ENCODE measurements at places on chromosomes 2 and 18.

GRCh38 chr2:145416640-145417039 lies 896.7 kb upstream of the ZEB2 start:
- peaks cover 46% of the 10 kb centered on the region for H3K27me3 ChIP-seq
- no peak overlapping the region for H3K27ac ChIP-seq
- no peak for DNase-seq

GRCh38 chr2:199739413-199740110 lies 111.4 kb downstream of the FTCDNL1 start:
- no peak overlapping the region for H3K4me3 ChIP-seq
- no peaks in the 10 kb centered on the region for H3K36me3 ChIP-seq
- H3K4me1 ChIP-seq: peaks cover 4% of the 10 kb centered on the region
- no peak overlapping the region for H3K27ac ChIP-seq
- peak; percentile 86 for DNase-seq

- no peak overlapping the region for H3K4me3 ChIP-seq
- no peaks in the 10 kb centered on the region for H3K27me3 ChIP-seq
- H3K4me1 ChIP-seq: no peaks in the 10 kb centered on the region
- H3K36me3 ChIP-seq: no peaks in the 10 kb centered on the region
Observed at GRCh38 chr2:19238440-19239060, 119.9 kb downstream of the OSR1 start.

GRCh38 chr18:46338766-46339165 lies 234.6 kb downstream of the HAUS1 start:
- peaks cover 53% of the 10 kb centered on the region for H3K4me1 ChIP-seq
- peak overlapping the region; percentile 15 for H3K27ac ChIP-seq
- peaks cover 40% of the 10 kb centered on the region for H3K27me3 ChIP-seq
- peaks cover 2% of the 10 kb centered on the region for H3K36me3 ChIP-seq
- H3K4me3 ChIP-seq: peak overlapping the region; percentile 8

DNA sequence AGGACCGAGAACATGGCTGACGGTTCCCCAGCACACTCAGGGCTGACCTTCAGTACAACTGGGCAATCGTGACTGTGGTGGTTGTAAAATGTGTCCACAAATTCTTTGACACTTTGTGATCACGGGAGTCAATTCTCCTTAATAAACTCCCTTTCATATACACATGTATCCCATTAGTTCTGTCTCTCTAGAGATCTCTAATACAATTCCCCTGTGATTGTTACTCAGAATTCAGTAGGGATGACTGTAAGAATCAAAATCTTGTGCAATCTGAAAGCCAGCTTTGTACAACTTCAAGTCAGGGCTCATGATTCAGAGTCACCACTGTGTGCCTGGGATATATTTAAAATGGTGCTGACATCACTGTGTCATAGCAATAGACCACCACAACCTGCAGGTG lies 89.5 kb upstream of the LMAN1 start:
- H3K27me3 ChIP-seq: no peaks in the 10 kb centered on the region
- no peak overlapping the region for H3K27ac ChIP-seq
- H3K36me3 ChIP-seq: no peaks in the 10 kb centered on the region
- H3K4me3 ChIP-seq: no peak overlapping the region
- no peak for DNase-seq
- no peaks in the 10 kb centered on the region for H3K4me1 ChIP-seq

Data from activated CD4-positive, alpha-beta T cell treated with anti-CD3 and anti-CD28 coated beads, Interleukin-2, amount 10 ng/mL, durations not matched to agents 24 days and 14 days (primary cell).